Right renal cortex interstitium (tissue), 3 donors: ENCODE measurements at places on chromosomes 5 and 9.

DNA sequence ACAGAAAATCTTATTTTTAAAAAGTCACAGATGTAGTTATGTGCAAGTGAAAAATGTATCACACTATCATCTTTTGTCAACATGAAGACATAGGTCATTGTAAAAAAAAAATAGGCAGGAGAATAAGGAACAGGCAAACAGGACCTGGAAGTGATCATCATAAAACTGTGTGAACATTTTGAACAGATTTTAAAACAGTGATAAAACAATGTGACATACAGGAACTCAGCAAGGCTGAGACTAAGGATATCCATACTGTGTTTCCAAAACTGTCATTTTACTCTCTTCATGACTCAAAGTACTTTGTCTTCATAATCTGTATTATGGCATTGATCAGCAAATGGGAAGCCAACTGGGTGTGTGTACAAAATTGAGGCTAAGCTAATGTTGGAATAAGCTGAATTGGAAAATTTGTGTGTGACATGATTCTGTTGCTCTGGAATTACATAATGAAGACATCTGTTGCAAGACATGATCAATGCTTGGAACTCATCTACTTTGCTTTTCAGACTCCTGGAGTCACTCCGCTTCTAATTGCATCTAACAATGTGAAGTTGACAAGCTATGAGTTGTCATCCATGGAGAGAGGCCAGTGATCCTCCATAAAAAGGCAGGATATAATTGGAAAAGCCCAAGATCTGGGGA is 978.7 kb upstream of the NUDT12 start:
- no peak for DNase-seq

GRCh38 chr9:23779220-23779619 is 46.8 kb downstream of the ELAVL2 start:
- no peak for DNase-seq

GRCh38 chr5:59673438-59674058 is 220.0 kb downstream of the PDE4D start:
- peak; percentile 30 for DNase-seq

DNA sequence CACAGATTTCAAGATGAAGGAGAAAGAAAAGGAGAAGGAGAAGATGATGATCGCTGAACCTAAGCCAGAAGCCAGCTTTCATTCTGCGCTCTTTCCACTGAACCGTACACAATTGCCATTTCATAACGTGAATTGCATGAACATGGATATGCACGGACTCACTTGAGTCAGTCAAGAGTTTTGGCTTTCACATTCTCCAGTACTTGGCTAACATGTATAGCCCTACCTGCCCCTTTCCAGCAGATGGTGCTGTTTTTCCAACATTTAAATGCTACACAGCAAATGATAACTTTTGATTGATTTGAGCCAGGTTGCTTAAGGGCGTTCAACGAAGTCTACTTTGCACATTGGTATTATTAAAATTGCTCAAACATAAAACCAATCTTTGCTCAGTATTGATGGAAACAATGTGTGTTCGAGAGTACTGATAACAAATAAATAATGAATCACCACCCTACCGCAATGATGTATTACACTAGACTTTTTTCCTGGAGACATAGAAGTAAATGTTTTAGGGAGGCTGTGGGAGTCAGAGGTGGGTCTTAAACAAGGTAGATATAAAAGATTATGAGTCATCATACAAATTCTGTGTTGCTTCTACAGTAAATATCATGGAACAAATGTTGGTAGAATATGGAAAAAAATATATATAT is 196.4 kb downstream of the TRPM3 start:
- peak; percentile 36 for DNase-seq

DNA sequence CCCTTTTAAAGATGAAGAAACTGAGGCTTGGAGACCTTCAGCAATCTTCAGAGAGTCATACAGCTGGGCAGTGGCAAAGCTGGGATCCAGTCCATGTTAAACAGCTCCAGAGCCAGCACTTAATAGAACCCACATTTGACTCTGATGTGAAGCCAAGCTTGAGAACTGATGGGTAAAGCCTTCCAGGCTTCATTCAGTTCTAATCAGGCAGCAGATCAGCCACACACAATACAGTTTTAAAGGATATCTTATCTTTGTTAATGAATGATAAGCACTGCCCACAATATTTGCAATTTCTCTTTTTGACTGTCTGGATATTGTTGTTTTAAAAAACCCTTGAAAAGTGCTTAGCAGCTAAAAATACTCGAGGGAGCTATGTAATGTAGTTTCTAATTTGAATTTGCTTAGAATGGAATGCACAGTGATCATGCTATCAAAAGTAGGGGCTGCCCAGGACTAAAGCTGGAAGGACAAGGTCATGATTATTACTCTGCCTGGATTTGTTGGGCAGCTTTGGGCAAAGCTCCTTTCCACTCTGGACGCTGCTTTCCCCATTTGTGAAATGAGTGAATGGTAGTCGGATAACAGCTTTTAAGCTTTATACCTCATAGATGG is 31.3 kb upstream of the HTR4 start:
- DNase-seq, result no peak

GRCh38 chr5:95526871-95527270 is 27.9 kb downstream of the SKIC3 start:
- no peak for DNase-seq

- no peak for DNase-seq
Measured at GRCh38 chr5:38768412-38769211, 77.2 kb upstream of the OSMR start.

DNA sequence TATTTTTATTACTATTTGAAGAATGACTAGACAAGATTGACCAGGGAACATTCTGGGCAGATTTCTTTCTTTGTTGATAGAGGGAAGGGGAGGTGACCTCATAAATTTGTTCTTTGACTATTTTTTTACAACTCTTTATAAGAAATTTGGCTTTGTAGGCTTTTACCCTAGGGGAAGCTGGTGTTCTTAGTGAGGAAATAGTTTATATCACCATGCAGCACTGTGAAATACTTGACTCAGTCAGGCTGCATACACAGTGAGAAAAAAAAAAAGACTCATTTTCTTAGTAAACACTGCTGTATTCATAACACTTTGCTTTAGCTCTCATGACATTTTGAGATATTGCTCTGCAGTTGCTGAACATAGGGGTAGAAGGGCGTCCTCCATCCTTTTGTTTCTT is 336.6 kb upstream of the PIK3R1 start:
- no peak for DNase-seq
